ENCODE measurements at places on chromosomes 13 and 19.

DNA sequence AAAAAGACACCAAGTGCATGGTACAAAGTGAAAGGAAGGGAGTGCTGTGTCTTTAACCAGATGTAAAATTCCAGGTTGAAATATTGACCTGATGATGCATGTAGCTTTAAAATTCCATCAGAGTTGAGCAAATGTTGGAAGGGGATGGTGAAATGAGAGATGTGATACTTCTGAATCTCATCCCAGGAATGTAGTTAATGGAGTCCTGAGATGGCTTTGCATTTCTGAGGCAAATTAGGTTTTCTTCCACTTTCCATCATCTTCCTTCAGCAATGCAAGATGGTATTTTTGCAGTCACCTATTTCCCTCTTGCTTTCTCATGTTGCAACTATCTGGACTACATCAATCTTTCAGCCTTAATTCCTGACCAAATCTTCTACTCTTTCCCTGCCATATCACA is 194.1 kb upstream of the MIR17HG start:
- DNase-seq: no peak

DNA sequence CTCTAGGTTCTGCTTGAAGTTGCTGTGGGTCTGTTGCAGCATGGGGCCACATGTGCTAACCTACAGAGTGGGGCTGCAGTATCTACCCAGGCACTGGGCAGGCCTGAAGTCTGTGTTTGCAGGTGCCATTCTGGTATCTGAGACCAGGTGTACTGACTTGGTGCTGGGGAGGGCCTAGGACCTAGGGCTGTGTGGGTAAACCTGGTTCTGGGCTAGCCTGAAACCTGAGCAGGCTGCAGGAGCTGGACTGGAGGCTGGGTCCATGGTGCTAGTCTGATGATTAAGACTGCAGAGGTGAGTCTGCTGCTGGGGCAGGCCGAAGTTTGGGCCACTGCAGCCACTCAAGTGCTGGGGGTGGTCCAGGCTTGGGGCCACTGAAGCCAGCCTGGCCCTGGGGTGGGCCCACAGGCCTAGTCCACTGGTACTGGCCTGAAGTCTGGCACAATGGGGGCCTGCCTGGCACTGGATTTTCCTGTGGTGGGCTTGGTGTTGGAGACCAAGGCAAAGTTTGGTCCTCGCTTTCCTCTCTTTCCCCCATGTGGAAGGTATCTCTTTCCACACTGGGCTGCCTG is 310.6 kb downstream of the NDFIP2 start:
- no peak for DNase-seq

- no peak for DNase-seq
Observed at GRCh38 chr13:112851107-112852038, 117.6 kb upstream of the MCF2L start.

- no peak for DNase-seq
Observed at GRCh38 chr13:65966991-65967451, 1263.1 kb downstream of the PCDH9 start.

DNA sequence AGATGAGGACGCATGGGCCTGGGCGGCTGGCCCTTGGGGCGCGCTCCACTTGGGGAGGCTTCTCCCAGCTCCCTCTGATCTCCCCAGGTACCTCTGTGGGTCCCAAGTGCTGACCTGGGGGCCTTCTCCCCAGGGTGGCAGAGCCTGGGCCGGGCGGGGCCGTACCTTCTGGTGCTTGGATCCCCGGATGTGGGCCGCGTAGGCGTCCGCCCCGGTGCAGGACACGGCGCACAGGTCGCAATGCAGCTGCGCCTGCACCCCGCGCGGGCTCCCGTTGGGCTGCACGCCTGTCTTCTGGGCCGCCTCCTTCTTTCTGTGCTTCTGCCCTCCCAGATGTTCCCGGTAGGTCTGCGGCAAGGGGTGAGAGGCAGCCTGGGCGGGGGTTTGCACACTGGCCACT is 41.1 kb upstream of the MATK start:
- DNase-seq: no peak

DNA sequence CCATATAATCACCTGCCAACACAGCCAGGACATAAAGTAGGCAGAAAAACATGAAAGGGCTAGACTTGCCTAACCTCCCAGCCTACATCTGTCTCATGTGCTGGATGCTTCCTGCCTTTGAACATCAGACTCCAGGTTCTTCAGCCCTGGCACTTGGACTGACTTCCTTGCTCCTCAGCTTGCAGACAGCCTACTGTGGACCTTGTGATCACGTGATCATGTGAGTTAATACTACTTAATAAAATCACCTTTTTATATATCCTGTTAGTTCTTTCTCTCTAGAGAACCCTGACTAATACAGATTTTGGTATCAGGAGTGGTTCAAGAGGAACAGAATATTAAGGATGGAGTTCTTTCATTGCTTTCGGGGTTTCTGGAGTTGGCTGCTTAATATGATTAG is 2867.6 kb downstream of the PCDH9 start:
- DNase-seq: no peak

DNA sequence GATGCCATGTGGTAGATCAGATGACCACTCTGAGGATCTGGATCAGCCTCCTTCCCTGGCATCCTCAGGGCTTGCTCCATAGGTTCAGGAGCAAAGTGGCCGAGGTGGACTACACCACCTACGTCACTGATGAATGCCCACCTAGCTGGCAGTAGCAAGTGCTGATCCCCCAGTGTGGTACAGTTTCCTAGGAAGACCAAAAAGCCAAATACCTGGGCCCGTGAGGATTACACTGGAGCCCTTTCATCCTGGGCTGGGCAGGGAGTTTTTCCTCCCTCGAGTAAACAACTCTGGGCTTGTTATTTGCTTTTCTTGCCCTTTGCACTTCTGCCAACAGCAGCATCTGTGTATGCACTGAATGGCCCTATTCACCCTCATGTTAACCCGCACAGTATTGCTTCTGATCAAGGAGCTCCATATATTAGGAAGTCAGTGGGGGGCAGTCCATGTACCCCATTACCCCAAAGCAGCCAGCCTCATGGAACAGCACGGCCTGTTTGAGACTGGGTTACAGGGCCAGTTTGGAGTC is 3.3 kb upstream of the MYADM start:
- DNase-seq: no peak

DNA sequence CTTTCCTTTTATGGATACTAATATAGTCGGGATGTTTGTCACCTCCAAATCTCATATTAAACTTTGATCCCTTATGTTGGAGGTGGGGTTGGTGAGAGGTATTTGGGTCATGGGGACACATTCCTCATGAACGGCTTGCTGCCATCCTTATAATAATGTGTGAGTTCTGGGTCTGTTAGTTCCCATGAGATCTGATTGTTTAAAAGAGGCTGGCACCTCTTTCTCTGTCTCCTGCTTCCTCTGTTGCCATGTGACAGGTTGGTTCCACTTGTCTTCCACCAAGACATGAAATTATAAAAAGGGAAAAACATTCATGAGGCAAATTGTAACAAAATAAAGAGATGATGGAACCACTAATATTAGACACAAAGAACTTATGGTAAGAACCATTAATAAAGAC is 107.8 kb upstream of the ATXN8OS start:
- DNase-seq: no peak

DNA sequence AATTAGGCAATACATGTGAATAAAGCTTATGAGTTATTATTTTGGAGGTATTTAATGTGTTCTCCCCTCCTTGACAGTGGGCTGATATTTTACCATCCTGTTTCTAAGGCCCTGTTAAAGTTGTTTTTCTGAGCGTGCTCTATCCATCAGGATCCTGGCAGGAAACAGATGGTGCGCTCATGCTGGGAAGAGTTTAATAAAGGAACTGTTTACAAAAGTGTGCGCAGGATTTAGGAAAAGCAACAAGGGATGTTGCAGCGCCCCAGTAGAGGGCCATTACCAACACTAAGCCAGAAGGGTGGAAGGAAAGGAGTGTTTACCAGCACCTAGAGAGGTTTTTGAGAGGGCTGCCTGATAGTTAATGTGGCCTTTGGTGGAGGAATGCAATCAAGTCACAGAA is 374.5 kb downstream of the KCNRG start:
- DNase-seq: no peak

- DNase-seq: no peak
Observed at GRCh38 chr19:530134-531008, 1.2 kb upstream of the CDC34 start.

GRCh38 chr19:6694147-6694815 is 24.3 kb upstream of the TNFSF14 start:
- DNase-seq: no peak

- no peak for DNase-seq
Observed at GRCh38 chr19:47098608-47099007, 15.0 kb downstream of the ZC3H4 start.

GRCh38 chr13:94387047-94387446 is 92.4 kb downstream of the DCT start:
- no peak for DNase-seq

GRCh38 chr19:45100846-45101252 is 7.9 kb downstream of the PPP1R37 start:
- no peak for DNase-seq

DNA sequence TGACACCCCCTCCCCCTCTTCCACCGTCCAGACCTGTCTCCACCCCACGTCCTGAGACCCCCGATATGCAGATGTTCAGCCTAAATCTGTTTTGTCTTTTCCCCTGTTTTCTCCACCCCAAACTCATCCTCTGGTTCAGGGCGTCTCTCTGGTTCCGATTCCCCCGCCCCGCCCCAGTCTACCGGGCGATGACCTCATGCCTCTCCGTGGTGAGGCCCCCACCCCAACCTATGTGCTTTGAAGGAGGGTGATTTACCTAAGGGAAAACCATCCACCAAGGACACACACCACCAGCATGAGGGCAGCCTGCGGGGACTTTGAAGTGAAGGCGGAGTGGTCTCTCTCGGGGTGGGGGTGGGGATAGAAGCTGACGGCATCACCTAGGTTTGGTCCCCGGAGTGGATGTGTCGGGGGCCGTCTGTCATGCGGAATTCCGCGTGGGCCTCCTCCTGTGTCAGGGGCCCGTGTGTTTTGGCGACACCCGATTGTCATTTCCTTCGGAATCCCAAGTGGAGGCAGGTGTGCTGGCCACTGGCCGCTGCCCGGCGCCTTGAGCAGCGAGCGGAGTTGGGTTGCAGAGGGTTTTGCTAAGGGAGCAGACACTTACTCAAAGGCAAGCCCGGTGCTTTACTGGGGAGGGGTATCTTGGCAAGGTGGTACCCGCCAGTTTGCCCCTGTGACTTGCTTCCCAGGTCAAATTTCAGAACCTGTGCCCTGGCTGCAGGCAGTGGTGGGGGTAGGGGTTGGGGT is 1.4 kb downstream of the FZR1 start:
- peak; percentile 49 for DNase-seq

DNA sequence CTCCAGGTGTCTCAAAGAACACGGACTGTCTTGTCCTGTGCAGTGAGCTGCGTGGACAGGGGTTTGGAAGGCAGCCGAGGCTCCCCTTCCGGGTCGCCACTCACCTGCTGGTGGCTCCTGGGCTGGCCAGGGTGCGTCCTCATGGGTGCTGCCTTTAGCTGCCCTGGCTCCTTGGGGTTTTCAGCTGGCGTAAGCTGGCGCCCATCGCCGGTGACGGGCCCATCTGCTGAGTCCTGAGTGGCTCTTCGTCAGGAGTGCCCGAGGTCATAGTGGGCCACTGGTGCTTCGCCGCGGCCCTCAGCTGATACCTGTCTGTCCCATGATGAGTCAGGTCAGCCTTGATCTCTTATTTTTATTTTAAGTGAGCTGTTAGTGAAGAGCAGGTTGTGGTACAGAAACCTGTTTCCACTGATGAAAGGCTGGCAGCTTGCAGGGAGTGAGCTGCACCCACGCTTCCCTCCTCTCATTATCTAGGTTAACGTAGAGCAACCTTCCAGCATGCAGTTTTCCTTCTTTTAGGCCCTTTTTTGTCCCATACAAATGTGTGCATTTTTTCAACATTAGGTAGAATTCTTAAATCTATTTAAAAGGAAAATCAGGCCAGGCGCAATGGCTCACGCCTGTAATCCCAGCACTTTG is 18.4 kb downstream of the EPN1 start:
- DNase-seq: no peak

DNA sequence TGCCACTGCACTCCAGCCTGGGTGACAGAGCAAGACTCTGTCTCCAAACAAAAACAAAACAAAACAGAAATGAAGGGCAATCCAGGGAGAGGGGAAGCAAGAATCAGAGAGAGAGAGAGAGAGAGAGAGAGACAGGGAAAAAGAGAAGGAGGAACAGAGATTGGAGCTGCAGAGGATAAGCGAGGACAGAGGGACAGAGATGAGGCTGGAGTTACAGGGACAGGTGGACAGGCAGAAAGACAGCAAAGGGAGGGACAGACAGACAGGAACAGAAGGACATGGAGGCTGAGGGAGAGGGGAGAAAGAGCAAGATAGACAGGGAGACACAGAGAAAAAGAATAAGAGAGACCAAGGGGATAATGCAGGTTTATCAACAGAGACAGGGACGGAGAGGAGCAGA is 1.3 kb upstream of the CRX start:
- no peak for DNase-seq

DNA sequence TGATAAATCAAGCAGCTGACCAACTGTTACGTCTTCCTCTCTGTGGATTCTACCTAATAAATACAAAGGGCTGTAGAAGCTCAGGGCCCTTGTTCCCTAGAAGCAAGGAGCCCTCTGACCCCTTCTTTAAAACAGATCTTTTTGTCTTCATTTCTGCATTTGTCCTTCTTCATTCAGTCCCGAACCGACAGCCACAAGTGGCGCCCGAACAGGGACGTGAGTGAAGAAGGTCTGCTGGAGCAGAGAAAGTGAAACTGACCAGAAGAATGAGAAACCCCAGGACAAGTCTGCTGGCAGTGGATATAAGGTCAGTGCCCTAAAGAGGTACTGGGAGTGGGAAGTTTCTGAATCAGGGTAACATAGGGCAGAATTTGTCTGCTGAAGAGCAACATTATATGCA is 13.1 kb downstream of the ZNF773 start:
- no peak for DNase-seq

GRCh38 chr19:18446811-18447359 is 9.0 kb upstream of the ISYNA1 start:
- DNase-seq: no peak

- DNase-seq: no peak
Observed at GRCh38 chr13:42717176-42717575, 64.2 kb upstream of the FAM216B start.

- no peak for DNase-seq
Observed at GRCh38 chr13:46519182-46519581, 33.8 kb upstream of the LRCH1 start.

GRCh38 chr13:110281736-110282135 is 25.2 kb downstream of the COL4A1 start:
- DNase-seq: no peak

DNA sequence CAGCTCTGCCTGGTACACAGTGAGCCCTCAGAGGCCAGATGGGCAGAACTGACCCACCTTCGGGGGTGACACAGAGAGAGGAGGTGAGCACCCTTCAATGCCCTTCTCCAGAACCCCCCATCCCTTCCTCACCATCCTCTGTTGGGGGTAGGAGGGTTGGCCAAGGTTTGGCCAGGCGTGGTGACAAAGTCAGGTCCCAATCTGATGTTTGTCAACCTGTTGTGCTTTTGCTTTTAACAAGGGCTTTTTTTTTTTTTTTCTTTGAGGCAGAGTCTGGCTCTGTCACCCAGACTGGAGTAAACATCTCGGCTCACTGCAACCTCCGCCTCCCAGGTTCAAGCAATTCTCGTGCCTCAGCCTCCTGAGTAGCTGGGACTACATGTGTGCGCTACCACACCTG is 7.3 kb downstream of the PTGIR start:
- no peak for DNase-seq

All from activated CD4-positive, alpha-beta T cell treated with anti-CD3 and anti-CD28 coated beads, Interleukin-2, amount 50 U/mL, for 4 hours (primary cell).